ENCODE measurements at places on chromosomes 1 and 21.
A peak's percentile ranks its signal among the peaks of the same experiment; 100 is the strongest.

DNA sequence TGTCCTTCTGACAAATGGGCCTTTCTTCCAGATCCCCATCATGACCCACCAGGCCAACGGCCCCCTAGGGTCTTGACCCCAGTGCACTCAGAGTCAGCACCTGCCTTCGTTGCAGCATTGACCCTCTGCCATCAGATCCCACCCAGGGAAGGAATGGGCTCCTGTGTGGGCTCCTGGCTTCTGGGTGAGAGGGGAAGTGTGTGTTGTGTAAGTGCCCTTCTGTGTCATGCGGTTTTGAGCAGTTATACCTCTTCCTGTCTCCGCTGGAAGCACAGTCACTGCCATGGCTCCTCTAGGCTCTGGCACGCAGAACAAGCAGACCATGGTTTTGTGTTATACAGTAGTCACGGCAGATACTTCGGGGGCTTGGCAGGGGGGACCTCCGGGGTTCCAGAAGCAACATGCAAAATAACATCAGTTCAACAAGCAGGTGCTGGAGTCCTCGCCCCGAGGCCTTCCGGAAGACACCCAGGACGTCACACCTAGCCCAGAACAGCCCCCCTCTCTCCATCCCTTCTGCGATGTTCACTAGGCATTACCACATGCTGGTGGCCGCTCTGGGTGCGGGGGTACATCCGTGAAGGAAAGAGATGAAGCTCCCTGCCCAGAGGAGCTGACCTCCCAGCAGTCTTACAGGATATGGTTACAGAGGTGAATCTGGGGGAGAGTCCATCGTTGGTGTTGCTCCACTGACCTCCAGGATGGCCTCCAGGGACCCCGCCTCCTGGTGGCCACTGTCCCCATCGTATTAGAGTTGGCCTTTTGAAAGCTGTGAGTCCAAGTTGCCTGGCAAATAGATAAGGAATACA lies 17.4 kb upstream of the KCNAB2 start:
- no peak for DNase-seq

- DNase-seq, result no peak
Measured at GRCh38 chr1:155472491-155473083, 90.0 kb downstream of the ASH1L start.

- no peak for DNase-seq
Measured at GRCh38 chr21:42868196-42868595, 11.1 kb downstream of the WDR4 start.

- DNase-seq, result no peak
Measured at GRCh38 chr1:61776091-61776490, 33.8 kb downstream of the PATJ start.

- DNase-seq, result no peak
Measured at GRCh38 chr1:180505732-180506335, 3.5 kb upstream of the ACBD6 start.

- no peak for DNase-seq
Measured at GRCh38 chr1:25021591-25022215, 91.6 kb upstream of the RUNX3 start.

DNA sequence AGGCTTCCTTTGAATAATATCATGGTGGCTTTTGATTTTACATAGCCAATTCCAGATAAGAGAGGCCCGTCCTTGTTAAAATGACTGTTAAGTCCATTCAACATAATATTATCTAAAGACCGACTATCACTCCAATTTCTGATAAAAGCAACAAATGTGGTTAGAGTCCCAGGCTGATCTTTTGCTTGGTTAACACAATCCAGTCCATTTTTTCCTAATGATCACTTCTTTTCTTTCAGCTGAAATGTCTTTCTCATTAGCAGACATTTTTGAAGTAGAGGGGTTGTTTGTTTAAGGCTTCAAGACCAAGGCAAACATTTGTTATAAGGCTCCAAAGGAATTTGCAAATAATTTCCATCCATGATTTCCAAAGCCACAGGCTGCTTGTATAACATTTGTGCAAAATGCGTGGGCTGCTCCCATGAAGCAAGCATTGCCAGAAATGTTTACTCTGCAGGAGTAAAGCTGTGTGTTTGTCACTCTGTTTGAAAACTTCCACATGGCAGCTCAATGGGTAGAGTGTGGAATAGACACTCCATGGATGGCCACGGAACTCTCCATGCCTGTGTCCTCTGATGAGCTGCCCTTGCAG lies 111.5 kb downstream of the PSMG1 start:
- no peak for DNase-seq

DNA sequence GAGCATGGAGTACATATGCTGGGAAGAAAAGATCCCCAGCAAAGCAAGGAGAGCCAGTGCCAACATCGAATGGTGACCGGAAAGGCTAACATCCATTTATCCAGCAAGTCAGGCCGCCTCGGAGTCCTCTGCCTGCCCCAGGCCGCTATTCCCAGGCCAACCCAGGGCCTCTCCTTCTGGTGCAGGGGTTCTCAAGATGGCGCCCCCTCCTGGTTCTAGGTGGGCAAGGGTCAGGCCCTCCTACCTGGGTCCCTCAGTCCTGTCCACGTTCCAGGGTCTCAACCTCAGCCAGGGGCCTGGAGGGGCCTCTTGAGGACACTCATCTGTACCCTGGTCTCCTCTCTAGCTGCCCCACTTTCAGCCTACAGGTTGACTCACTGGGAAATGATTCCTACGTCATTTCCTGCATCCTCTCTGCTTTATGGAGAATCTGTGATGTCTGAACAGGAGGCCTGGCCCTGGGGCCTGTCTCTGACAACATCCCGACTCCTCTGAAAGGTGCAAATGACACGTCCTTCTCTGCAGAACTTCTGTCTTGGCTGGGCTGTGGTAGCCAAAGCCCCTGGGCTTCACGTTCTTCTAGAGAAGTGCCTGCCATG lies 145.3 kb downstream of the PSMG1 start:
- no peak for DNase-seq

- no peak for DNase-seq
Measured at GRCh38 chr1:25715888-25716287, 84.1 kb upstream of the SELENON start.

DNA sequence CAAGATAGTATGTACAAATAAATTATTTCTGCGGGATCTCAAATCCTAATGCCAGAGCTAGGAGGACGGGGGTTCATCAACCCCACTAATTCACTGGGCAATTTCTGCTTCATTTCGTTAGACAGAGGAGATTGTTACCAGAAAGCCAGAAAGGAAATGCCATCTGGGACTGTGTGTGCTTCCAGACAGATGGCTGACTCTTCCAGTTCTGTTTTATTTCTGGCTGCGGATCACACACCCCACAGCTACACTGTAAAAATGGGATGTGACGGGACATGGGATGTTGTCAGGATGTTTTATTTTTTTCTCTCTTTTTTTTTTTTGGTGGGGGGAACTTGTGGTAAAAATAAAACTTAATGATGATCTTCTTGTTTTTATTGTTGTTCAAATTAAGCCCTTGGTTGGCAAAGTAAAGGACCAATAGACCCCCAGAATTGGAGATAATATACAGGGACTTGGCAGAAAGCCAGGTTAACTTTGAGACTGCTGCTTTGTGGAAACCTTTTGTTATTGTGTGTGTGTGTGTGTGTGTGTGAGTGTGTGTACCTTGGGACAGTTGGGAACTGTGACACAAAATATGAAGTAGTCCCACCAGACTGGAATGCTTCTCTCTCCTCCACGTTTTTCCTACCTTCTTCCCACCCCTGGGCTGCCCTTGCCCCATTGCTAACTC lies 114.5 kb downstream of the NUF2 start:
- DNase-seq, result no peak

DNA sequence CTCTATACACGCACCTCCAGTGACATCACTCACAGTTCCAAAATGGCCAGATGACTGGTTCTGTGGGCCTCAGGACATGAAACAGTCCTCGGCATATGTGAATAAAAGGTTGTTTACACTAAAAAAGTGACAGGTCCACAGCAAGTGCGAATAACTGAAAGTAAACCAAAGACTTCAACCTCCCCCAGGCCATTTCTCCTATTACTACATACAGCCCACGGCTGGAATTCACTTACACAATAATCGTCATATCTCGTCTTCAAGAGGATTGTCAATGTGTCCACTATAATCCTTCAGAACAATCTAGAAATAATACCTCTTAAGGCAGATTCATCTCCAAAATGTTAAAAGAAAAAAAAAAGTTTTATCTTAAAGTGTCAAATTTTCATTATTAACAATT lies 1.9 kb upstream of the PRDM15 start:
- no peak for DNase-seq

DNA sequence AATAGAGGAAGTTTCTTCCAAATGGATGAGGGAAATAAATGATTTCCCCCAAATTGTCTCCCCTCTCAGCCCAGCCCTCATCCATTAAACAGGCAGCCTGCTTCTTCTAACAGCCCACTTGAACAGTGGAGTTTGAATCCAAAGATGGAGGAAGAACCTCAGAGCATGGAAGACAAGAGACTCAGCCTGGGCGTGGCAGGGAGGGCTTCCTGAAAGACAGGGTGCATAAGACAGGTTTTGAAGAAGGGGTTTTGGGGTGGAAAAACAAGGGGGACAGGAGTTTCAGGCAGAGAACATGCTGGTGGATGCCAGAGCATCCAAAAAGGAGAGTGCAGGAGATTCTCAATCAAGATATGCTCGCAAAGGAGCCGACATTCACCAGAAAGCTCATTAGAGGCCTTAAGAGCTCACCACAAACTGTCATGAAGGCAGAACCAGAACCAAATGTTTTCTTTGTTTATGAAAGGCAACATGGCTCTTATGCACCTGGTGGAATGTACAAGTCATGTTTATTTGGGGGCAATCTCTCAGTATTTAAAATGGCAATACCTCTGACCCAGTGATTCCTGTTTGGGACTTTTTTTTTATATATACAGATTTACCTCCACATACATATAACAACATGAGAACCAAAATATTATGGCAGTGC lies 26.5 kb upstream of the TSPEAR start:
- DNase-seq, result no peak

GRCh38 chr1:6756457-6756856 lies 28.8 kb upstream of the CAMTA1 start:
- no peak for DNase-seq

DNA sequence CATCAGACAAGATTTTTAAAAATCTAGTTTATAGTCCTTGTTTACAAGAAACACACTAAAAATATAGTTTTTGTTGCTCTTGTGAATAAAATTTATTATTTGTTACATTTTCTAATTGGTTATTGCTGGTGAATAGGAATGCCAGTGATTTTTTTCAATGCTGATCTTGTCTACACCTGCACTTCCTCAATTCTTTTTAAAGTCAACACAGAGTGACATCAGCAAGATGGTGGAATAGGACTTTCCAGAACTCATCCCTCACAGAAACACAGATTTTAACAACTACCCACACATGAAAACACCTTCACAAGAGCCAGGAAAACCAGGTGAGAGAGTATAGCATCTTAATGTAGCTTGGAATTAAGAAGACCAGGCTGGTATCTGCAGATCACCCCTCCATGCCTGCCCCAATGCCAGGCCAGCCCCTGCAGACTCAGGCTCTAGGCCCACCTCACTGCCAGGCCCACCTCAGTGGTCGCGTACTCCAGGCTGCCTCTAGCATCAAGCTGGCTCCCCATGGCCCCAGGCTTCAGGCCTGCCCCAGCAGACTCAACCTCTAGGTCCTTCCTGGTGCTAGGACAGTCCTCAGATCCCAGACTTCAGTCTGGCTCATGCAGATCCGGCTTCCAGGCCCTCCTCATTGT lies 117.6 kb downstream of the WDR3 start:
- DNase-seq, result no peak

DNA sequence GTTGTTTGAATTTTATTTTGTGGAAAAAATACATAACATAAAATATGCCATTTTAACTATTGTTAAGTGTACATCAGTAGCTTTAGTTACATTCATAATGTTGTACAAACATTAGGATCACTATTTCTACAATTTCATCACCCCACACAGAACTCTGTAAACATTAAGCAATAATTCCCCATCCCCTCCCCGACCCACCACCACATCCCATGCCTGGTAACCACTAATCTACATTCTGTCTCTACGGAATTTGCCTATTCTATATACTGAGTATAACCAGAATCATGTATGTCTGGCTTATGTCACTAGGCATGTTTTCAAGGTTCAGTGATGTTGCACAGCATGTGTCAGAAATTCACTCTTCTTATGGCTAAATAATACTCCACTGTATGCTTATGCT lies 47.7 kb downstream of the CDC42BPA start:
- no peak for DNase-seq

DNA sequence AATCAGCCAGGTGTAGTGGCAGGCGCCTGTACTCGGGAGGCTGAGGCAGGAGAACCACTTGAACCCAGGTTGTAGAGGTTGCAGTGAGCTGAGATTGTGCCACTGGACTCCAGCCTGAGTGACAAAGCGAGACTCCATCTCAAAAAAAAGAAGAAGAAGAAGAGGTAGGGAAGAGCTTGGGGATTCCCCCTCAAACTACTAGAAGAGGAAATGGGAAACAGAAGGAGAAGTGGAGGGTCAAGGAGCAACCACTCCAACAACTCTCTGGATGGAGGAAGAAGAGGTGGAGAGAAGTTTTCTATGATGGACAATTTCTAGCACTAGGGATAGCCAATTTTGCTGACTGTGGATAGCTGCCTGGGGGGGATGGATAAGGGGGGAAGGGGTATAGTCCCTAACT lies 14.9 kb upstream of the SLAMF9 start:
- DNase-seq, result no peak

- no peak for DNase-seq
Measured at GRCh38 chr1:160401487-160401805, 1.1 kb downstream of the VANGL2 start.

GRCh38 chr1:235416662-235417049 lies 49.4 kb downstream of the TBCE start:
- no peak for DNase-seq

- DNase-seq, result no peak
Measured at GRCh38 chr1:97608272-97608671, 312.6 kb downstream of the DPYD start.

DNA sequence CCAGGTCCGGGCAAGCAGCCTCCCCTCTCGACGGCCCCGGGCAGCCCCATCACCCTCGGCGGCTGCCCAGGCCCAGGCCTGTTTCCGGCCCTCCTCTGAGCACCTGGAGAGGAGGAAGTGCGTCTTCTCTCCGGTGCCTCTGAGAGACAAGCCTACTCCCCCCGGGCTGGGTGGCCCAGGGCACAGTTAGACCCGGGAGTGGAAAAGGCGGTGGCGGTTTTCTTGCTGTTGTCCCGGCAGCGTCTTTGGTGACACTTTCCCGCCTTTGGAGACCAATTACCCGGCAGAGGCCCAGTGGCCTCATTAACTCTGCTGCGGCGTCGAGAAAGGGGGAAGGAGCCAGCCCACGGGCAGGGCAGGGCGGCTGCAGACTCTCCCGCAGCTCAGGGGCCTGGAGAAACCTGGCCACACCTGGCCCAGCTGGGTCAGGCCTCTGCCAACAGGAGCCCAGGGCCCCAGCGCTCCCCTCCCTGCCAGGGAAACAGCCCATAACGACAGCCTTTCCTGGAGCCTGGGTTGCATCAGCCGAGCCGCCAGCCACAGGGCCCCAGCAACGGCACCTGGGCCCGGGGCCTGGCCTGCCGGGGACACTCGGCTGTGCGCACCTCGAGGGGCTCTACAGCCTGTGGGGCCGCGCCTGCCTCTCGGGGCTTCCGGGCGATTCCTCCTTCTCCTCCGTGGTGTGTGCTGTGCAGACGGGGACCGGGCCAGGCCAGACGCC lies 28.4 kb upstream of the C1orf159 start:
- peak; percentile 42 for DNase-seq

DNA sequence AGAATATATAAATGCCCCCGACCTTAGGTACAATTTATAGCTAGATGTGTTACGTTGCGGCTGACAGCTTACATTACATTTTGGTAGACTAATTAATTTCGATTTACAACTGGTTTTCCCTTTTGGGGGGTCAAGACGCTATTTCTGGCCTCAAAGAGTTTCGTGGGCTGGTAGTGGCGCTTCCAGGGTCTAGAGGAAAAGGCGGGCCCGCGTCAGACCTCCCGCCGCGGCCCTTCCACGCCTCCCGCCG lies 391 bp downstream of the IFT25 start:
- DNase-seq, result no peak

All from stimulated activated CD4-positive, alpha-beta T cell treated with anti-CD3 and anti-CD28 coated beads, TNF-alpha, amount 100 ng/mL, for 4 hours (primary cell).